Neural crest cell (in vitro differentiated cells): ENCODE measurements at places on chromosomes 1 and 21.

- no peak for DNase-seq
Observed at GRCh38 chr1:156929596-156930238, 9.3 kb downstream of the LRRC71 start.

DNA sequence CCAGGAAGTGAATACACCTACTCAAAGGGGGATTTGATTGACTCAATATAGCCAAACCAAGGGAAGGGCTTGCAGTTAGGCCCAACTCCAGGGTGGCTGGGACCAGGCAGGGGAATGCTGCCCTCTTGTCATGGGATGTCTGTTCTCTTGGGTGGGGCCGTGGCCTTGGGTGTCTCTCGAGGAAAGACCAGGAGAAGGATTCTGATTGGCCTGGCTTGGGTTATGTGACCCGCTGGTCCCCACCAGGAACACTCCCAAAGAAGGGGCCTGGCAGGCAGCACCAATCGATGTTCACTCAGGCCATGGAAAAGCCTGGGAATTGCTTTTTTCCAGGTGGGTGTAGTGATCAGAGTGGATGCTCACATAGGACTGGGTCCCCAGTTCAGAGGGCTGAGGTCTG, 10.1 kb upstream of the ZNF362 start:
- no peak for DNase-seq

- DNase-seq: no peak
Observed at GRCh38 chr1:242083742-242084141, 84.8 kb upstream of the MAP1LC3C start.

- DNase-seq: no peak
Observed at GRCh38 chr1:117112047-117112717, 9.4 kb downstream of the TRIM45 start.

DNA sequence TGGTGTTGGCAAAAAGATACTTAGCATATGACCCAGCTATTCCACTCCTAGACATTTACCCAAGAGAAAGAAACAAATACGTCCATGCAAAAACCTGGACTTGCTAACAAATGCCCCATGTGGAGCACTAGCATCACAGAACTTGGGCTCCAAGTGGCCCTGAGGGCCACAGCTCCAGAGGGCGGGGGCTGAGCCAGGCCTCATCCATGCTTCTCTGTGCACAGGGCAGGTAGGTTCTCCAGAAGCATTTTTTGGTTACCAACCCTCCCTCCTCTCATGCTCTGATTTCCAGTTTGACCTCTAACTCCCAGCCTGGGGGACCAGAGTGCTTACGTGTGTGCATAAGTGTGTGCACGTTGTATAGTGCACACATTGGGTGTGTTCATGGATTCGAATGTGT, 2.0 kb downstream of the KRTAP12-2 start:
- DNase-seq: no peak

DNA sequence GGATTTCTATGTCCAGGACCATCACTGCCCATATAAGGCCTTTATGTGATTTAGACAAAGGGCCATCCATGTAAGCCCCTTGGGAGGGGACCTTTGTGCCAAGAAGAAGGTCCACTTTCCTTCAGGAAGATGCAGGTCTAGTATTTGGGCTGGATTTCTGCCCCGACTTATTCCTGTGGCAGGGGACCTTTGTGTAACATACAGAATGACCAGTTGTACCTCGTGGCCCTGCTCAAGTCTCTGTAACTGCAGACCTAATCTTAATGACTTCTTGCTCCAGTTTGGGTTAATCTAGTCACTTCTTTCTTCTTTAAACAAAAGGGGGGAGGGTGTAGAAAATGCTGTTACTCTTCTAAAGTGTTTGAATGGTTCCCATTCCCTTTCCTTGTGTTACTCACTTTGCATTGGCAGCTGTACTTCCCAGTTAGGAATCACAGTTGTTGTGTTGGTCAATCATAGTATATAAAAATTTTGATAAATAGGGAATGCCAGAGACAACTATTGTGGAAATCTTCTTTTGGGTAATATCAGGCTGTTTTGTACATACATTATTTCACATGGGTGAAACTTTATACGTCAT, 54.2 kb downstream of the MIGA1 start:
- DNase-seq: no peak
